Epithelial cell of alveolus of lung (primary cell): ENCODE measurements at places on chromosomes 12 and 14. TPM values are rescaled to one million over a fixed set of nuclear protein-coding genes. Genes with fewer than 3 reads are reported as not detected.

The DIO3 gene
- total RNA-seq = 0.13 and 7.2 TPM in 2 replicates

The OR4E2 gene
- not detected in 2 replicates for total RNA-seq

The OTUB2 gene
- 0.48 and 3.2 TPM in 2 replicates for total RNA-seq

The FIGNL2 gene
- 0.13 and 0.32 TPM in 2 replicates for total RNA-seq

The AMHR2 gene
- total RNA-seq = not detected in 2 replicates

The ACSS3 gene
- 6.9 and 10.1 TPM in 2 replicates for total RNA-seq

The ARPC3 gene
- 429 and 927 TPM in 2 replicates for total RNA-seq

The SLC7A7 gene
- 9.1 and 12.7 TPM in 2 replicates for total RNA-seq

The KRT85 gene
- total RNA-seq = not detected in 2 replicates

The FGFR1OP2 gene
- total RNA-seq = 27.8 and 54.9 TPM in 2 replicates

The PRB2 gene
- not detected in 2 replicates for total RNA-seq

The SLC25A47 gene
- 0.48 TPM in 1 of 2 replicates, not detected in the other for total RNA-seq

The MAP1LC3B2 gene
- 0.26 and 0.32 TPM in 2 replicates for total RNA-seq

The CLEC6A gene
- total RNA-seq = not detected in 2 replicates

The CNTN1 gene
- 1.7 TPM in 1 of 2 replicates, not detected in the other for total RNA-seq

The LRP10 gene
- total RNA-seq = 97.6 and 109 TPM in 2 replicates
